IMR-90 (cell line): ENCODE measurements at places on chromosomes 6 and 20.

- DNase-seq = no peak
These were observed 7.5 kb upstream of the RREB1 start for GRCh38 chr6:7100072-7100752.

DNA sequence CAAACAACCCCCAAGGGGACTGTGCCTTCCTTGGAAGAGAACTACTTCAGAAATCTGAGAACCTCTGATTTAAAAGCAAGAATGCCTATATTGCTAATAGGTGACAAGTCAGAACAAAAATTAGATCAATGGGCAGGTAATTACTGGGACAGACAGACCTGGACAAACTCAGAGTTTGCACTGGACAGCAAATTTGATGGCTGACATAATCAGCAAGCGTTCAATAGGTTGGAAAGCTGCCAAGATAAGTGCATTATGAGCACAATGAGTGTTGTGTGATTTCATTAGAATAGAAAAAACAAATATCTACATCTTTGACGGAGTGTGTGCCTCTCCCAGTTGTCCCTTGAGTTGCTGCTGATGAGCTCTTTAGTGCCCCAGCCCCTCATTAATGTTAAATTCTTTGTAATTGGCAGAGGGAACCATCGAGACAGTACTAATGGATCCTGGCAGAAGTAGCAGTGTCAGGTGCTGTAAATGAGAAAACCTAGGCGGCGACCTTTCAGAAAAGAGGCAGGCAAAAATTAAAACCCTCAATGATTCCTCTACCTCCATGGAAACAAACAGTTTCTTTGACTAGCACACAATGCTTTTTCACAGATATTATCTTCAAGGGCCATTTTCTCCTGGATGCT lies 116.5 kb upstream of the COL21A1 start:
- DNase-seq = no peak

GRCh38 chr6:107488875-107489635 lies 862 bp upstream of the SOBP start:
- DNase-seq = peak; percentile 20

DNA sequence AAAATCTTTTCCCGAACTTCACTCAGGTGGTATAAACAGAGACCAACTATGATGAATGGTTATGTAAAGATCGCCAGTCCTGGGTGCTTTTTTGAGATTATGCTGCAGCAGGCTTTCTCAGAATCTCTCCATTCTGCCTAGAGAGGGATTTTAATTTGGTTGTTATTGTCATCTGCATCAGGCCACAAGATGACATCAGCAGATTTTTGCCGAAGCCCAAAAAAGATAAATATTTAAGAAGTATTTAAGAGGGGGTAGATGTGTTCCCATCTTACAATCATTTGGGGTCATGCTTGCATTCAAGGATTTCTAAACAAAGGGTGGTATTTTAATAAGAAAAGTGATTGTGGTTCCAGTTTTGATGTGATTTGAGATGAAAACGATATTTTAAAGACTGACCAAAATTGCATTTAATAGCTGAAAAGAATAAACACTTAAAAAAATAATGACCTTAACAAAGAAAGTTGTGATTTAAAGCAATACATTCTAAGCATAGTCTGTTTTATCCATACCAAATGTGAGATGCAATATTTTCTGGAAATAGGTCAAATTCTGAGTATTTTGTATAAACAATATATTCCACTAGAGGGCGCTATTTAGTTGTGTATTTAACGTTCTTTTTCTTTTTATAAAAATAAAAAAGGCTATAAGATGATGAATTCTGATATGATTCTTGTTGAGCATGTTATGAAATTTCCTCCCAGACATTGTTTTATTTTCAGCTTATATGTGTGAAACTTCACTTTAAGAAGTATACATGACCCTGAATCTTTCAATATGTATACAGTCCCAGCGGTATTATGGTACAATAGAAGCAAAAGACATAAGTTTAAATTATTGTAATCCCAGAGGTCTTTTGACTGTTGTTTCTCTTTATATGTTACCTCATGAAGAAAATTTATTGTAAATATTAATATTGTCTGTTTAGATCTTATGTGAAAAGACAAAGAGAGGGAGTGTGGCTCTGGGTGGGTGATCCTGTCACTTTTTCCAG lies 51.0 kb upstream of the ZFP64 start:
- DNase-seq = peak; percentile 11

- DNase-seq = no peak
These were observed 17.6 kb upstream of the ZFP64 start for GRCh38 chr20:52209154-52209571.

GRCh38 chr20:53070224-53070623 lies 98.1 kb downstream of the TSHZ2 start:
- DNase-seq = no peak

DNA sequence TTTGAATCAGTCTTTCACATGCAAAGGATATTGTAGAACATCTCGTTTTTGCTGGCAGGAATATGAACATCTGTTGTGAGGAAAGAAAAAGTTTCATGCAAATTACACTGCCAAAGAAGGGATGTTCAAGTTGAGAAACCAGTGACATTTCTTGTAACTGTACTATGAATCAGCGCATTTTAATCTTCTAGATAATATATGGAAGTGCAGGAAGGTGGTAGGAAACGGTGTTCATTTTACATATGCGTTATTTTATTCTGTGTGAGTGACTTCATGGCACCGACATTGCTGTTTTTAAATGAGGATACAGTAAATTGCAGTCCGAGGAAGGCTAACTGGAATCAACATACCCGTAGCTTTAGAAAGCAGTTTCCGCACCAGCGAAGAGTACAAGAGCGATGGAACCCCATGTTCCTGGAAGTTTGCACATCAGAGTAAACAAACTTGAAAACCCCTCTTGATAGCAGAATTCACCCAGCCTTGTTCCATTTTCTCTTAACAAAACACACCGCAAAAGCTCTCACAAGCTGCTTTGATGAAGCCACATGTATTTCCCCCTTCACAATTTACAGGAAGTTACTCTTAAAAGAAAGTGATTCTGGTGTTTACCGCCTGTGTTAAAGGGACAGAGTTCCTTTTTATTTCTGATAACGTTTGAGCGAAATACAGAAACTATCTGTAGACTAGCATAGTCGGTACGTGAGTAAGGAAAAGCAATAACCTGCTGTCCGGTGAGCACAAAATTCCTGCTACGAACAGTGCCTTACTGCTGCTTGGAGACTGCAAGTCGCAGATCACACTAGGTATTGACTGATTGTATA lies 11.5 kb downstream of the PRDM1 start:
- DNase-seq = peak; percentile 63

GRCh38 chr6:18445228-18445627 lies 58.1 kb downstream of the RNF144B start:
- no peak for DNase-seq

GRCh38 chr6:3190779-3191178 lies 33.4 kb upstream of the TUBB2A start:
- DNase-seq = no peak

DNA sequence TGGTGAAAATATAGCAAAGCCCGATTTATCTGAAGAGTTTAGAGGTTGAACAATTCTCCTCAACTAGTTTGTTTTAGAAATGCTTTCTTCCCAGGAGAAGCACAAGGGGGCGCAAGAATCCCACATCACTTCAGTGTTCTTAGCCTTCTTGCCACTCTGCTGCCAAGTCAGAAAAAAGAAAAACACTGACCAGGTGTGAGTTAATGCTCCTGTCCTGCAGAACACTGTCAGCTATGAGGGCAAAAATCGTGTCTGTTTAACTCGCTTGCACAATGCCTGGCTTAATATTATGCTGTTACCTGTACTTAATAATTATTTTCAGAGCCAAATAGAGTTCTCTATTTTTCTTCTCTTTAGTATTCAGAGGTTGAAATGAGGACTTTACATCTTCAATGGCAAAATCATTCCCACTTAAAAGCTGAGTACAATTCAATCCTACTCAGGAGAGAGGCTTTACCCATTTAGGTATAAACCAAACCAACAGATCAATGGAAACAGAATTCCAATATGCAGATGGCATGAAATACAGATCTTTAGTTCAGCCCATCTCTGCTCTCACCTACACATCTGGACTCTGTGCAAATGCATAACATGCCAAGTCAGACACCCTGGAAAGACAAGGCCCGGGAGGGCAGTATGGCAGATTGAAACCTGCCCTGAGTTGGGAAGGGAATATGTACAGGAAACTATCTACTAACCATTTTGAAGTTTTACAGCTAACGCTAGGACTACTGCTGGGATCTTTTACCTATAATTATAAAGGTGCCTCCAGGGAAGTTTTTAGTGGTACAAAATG lies 71.4 kb upstream of the TULP1 start:
- peak; percentile 77 for DNase-seq

GRCh38 chr6:105537981-105538578 lies 135.2 kb upstream of the PREP start:
- DNase-seq = peak; percentile 29

GRCh38 chr6:69422020-69422419 lies 374.8 kb downstream of the LMBRD1 start:
- DNase-seq = no peak

DNA sequence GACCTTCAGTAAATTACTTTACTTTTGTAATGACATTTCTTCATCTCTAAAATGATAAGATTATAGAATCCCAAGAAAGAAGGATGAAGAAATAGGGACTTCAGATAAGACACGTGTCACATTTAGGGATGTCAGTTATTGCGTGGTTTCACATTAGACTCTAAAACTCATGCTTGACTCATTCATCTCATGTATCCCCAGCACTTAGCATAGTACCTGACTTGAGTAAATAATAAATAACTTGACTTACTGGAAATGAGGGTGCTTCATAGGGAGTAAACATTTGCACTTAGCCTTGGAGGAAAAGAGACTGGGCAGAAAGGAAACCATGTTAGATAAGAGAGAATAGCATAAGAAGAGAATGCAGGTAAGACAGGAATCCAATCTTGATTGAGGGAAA lies 37.2 kb downstream of the VTA1 start:
- no peak for DNase-seq

DNA sequence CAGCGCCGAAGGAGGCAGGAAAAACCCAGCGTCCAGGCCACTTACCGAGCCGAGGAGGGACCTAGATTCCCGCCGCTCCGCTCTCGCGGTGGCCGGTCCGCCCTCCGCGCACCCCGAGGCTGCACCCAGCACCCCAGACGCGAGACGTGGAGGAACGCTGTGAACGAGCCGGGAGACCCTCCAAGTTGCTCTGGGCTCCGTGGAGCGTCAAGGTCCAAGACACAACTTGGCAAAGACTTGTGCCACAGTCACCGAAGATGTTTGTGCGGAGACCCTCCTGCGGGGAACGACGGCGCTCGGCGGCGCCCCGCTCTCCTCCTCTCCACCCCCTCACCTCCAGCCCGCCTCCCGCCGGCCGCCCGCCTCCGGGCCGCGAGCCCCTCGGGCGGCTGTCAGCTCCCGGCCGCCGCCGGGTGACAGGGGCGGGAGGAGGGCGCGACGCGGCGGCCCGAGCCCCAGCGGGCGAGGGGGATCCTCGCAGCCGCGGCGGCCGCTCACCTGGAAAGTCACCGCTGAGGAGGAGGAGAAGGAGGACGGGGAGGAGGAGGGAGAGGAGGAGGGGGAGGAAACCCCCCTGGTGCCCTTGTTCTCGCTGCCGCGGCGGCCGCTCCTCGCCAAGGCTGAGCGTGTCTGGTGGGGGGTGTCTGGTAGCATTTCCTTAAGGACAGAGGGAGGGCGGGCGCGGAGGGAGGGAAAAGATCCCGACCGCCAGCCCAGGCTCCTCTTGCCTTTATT lies 637 bp upstream of the HIVEP2 start:
- DNase-seq = no peak

GRCh38 chr6:106870824-106871717 lies 103.5 kb downstream of the CD24 start:
- no peak for DNase-seq

DNA sequence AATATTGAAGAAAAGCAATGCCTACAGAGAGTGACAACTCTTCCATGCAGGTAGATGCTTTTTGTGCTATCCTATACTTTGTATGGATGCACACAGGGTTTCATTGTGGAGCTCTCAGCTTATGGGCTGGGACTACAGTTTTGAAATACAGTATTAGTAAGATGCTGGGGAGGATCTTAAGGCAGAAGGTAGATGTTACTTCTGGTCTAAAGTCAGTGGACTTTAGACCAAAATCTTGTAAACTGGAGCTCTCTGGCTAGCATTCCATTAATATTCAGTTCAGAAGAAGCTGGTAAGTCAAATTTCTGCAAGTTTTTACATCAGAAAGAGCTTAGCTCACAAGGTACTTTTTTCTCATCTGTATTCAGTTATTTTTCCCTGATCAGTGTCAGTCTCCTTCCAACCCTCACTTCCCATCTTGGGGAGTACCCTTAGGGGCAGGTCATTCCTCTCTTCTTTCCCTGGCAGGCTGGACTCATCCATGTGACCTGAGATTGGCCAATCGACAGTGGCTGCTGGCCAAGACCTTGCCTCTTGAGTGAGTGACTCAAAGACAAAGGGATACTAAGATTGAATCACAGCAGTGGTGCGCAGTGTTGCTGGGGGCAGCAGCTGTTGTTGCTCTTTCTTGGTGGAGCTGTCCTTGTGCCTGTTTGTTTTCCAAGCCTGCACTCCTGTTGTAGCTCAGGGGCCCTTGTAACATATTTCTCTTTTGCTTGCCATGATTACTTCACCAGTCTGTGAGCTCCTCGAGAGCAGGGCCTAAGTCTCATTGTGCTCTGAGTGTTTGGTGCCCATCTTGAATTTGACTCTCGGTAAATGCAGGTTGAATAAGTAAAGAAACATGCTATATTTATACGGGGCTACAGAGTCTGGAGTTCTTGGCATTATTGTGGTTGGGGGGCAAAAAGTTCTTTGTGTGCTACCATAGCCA lies 2.8 kb upstream of the PHF20 start:
- peak; percentile 98 for DNase-seq

DNA sequence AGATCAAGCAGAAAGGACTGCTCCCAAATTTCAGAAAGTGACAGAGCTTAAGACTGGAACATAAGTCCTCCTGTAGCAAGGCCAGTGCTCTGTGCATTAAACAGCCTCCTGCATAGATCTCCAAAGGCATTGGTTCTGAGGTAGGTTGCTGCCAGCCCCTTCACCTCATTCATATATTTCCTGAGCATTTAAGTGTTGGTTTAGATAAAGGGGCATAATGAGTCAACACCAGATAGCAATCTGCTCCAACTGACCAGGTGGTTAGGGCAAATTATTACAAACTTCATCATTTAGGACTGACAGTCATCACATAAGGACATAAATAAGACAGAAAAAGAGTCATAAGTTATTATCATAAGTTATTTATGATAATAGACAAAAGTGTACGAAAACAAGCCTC lies 10.7 kb downstream of the PTPRK start:
- DNase-seq = no peak

GRCh38 chr6:586553-586952 lies 70.3 kb downstream of the HUS1B start:
- DNase-seq = no peak

GRCh38 chr6:109062767-109063352 lies 31.8 kb downstream of the SESN1 start:
- DNase-seq = no peak

GRCh38 chr6:53313784-53314400 lies 34.9 kb downstream of the ELOVL5 start:
- DNase-seq = peak; percentile 48

GRCh38 chr6:149043476-149044130 lies 273.9 kb upstream of the TAB2 start:
- no peak for DNase-seq

GRCh38 chr6:3230900-3231246 lies 3.4 kb upstream of the TUBB2B start:
- peak; percentile 34 for DNase-seq

GRCh38 chr6:3359973-3360726 lies 96.7 kb downstream of the SLC22A23 start:
- no peak for DNase-seq

GRCh38 chr6:111411978-111412566 lies 70.9 kb downstream of the REV3L start:
- no peak for DNase-seq

- DNase-seq = peak; percentile 34
These were observed 593 bp downstream of the MMP24 start for GRCh38 chr20:35226884-35227681.

- DNase-seq = peak; percentile 69
These were observed 522.1 kb upstream of the BTBD3 start for GRCh38 chr20:11395581-11395980.
